ENCODE measurements at places on chromosomes 11 and 22.

- no peak for DNase-seq
Observed at GRCh38 chr22:40855979-40856512, 393 bp downstream of the ST13 start.

DNA sequence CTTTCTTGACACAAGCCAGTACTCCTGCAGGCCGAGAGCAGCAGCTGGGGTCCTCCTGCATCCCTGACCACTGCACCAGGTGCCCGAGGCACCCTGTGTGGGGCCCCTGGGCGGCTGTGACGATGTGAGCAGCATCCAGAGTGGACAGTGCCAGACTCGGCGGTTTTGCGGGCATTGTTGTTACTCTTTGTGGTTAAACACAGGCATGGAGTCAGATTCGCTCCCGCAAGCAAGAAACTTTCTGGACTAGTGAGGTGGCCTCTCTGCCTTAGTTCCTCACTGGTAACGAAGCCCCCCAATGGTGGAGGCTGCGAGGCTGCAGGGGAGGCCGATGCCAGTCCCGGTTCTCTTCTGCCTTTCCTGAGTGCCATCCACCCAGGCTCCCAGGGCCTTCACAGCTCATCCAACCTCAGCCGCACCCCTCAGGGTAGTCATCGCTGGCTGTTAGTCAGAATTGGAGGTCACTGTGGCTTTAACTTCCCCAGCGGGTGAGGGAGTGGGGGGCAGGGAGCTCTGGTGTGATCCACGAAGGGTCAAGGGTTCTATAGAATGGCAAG is 3.7 kb upstream of the CLDN5 start:
- DNase-seq = no peak

DNA sequence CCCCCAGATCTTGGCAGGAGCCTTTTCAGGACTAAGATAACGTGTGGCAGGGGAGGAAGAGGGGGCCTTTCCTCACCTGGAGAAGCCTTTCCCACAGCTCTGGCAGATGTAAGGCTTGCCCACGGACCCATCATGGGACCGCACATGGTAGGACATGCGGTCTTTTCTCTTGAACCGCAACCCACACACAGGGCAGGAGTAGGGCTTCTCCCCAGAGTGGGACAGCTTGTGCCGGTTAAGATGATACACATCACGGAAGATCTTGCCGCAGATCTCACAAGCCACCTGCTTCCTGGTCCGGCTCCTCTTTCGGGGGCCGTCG is 1.9 kb downstream of the PATZ1 start:
- no peak for DNase-seq

DNA sequence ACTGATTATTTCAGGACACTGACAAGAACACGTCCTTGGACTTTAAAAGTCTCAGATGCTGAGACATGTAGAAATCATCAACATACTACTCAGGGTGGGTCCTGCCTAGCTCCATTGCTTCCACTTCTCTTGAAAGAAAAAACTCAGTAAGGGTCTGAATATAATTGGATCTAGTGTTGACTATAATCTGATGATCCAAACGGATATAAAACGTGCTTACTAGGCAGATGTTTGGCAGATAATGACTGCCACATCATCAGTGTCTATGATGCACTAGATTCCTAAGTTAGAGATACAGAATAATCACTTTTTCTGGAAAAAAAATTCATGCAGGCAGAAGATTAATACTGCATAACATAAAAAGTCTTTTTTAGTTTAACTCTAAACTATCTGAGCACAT is 21.6 kb downstream of the GUCY1A2 start:
- DNase-seq = no peak

DNA sequence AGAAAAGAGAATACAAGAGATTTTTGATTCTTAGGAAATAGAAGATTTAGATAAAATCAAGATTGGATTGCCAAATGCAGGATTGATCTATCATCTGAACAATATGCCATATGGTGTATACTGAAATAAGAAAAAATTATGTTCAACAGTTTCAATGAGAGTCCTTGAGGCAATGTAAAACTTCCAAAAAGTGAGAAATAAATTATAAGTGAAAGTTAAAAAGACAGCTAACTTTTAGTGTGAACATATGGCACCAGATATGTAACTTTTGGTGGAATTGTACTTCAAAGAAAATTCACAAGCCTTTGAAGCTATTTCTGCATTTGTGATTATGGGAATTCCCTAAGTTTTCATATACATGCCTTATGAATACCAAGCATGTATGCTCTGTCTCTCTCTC is 200.5 kb upstream of the ANO3 start:
- DNase-seq = no peak

GRCh38 chr22:47208630-47209029 is 446.2 kb downstream of the TBC1D22A start:
- DNase-seq = no peak

DNA sequence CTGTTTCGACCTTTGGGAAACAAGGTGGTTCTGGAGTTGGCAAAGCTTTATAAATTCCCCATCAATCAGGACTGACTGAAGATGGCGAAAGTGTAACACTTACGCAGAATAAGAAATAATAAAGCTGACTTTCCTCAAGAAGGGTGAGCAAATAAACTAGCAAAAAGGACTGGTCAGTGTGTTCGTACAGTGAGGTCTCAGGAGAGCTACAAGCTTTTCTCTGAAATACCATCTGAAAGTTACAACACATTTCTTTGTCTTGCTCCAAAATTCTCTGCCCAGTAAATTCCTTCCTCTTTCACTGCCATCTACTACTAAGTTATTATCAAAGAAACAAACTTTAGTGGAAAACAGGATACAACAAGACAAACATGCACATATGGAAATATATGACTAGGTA is 13.4 kb downstream of the PITPNB start:
- DNase-seq = no peak
